ENCODE measurements at places on chromosomes 16 and 17. TPM values are rescaled to one million over a fixed set of nuclear protein-coding genes. Genes with fewer than 3 reads are reported as not detected.
A peak's percentile ranks its signal among the peaks of the same experiment; 100 is the strongest.

The EFNB3 gene
- total RNA-seq = not detected

The CCL14 gene
- not detected for total RNA-seq

The DBF4B gene
- total RNA-seq = 3.0 TPM

The SLC12A3 gene
- total RNA-seq = not detected

The B4GALNT2 gene
- total RNA-seq = not detected

The TSEN54 gene
- total RNA-seq = 186 TPM

The GCGR gene
- not detected for total RNA-seq

The TMIGD1 gene
- total RNA-seq = not detected

The KRTAP1-1 gene
- total RNA-seq = not detected

DNA sequence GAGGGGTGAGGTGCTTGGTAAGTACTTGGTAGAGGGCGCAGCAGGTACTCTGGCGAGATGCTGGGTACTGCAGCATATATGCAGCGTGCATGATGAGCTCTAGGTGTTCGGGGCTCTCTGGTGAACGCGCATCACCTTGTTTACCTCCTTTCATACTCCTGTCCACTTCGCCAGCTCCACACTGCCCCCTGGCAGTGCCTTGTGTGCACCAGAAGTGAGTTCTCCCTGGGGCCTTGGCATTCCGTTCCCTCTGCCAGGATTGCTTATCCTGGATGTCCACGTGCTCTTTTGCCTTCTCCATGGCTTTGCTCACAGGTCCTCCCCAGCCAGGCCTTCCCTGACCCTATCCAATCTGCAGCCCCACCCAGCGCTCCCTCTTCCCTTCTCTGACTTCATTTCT is 154.2 kb downstream of the MRM1 start:
- peak; percentile 64 for DNase-seq

DNA sequence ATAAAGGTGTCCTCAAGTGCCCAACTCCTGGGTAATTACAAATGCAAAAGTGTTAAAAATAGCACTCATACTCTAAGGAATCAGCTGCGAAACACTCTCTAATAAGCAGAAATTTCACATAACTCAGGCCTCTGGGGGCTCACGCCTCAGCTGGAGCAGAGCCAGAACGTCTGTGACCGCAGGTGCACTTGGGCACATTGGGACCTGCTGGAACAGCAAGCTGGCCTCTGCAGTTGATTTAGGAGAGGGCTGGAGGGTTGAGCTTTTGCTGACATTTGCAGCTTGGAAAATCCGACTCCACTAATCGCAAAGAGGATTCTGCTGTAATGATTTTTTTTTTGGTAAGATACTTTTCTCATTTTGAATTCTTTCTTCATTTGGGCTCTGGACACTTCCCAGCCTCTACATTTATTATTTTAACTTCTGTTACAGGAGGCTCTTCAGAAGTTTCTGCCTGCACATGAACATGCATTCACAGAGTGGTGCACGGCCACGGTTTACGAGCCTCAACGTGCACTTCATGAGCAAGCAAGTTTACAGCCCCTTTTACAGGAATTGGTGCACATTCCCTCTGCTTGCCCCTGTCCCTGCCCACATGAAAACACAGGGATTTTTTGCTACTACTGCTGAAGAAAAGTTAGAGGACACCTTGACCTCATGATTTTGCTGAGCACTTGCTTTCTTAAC is 4.1 kb upstream of the SNTB2 start:
- DNase-seq = no peak

DNA sequence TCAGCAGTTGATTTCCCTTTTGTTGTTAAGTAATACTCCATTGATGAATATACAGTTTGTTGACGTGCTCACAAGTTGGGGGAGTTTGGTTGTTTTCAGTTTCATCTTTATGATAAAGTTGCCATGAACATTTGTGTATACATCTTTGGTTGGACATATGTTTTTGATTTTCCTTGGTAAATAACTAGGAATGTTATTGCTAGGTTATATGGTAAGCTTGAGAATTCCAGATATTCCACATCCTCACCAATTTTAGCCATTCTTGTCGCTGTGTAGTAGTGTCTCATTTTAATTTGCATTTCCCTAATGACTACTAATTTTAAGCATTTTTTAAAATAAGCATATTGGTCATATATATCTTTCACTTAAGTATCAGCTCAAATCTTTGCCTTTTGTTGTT is 55.0 kb upstream of the RASL10B start:
- no peak for DNase-seq

DNA sequence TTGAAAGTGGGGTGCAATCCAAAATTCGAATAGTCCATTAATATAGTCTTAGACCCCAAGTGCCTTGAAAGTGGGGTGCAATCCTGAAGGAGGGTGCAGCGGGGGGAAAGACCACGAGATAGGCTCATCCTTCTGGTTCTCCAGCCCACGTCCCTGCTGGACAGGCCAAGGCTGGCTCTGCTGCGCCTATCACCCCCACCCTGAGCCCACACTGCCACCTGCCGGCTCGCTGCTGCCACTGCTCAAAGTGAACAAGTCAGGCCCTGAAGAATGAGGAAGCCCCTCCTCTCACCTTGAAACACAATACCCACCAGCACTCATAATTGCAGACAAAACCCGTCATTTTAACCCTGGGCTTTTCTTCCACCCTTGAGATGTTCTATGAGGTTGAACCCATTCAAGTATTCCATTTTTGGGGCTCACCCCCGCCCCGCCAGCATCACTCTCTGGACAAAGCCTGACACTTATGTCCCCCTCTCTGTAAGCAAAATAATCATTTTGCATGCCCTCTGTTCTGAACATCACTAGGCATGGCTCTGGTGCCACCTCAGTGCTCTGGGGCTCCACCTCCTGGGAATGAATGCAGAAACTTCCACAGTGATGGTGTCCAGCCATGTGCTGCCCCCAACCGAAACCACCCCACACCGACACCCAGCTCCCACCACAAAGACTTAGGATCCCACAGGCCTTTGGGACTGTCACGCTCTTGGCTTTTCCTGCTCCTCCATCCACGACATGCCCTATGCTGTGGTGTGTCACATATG is 56.8 kb downstream of the BEAN1 start:
- peak; percentile 82 for DNase-seq

- DNase-seq = no peak
Measured at GRCh38 chr16:81752225-81752875, 26.7 kb upstream of the PLCG2 start.

DNA sequence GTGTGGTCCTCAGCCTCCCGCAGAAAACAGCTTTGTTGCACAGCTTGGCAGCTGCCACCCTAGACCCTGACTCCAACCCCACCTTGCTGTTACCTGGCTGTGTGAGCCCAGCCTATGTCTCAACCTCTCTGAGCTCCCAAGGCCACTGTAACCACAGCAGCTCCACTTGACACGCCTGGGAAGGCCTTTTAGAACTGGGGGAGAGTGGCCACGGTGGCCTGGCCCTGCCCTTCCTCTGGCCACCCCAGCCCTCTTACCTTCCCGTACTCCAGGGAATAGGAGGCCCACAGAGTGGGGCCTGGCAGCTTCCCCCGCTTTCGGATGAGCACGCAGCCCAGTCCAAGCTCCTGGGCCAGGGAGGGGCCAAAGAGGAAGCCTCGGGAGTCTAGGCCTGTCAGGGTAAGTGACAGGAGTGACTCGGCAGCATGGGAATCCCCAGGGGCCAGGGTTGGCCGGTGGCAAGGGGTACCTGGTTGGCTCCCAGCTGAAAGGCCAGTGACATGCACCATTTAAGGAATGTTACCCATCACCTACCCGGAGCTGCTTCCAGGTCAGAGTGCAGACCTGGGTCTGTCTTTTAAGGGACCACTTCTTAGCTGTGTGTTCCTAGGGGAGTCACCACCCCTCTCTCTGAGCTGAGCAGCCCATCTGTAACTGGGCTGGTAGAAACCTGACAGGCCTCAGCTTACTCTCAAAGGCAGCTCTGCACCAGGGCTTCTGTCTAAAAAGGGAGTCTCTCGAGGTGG is 1.4 kb downstream of the APRT start:
- no peak for DNase-seq

DNA sequence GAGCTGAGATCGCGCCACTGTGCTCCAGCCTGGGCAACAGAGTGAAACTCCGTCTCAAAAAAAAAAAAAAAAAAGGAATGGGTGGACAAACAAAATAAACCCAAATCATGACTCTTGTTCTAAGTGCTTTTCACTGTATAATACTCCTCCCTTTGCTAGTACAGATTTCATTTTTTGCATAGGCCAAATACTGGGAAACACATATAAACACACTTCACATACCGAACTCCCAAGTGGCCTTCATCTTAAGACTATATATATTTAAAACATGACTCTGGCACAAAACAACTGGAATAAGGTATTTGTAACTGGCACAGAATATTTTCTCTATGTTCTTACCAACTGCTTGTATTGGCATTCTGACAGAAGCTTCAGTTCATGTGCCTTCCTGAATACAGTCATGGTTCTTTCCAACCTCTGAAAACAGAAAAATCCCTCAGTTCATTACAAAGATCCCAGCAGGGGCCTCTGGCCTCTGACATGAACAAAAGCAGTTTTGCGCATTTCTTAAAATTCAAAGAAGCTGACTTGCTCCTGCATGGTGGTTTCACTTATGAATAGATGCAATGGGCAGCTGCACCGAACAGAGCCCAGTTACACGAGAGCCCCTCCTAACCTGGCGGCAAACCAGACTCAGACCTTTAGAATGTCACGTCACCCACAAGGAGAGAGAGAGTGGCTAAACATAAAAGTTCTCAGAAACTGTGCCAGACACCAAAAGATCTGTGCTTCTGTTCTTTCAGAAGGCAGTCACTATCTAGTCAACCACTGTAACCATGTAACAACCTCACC is 19.1 kb upstream of the COPRS start:
- DNase-seq = peak; percentile 12

DNA sequence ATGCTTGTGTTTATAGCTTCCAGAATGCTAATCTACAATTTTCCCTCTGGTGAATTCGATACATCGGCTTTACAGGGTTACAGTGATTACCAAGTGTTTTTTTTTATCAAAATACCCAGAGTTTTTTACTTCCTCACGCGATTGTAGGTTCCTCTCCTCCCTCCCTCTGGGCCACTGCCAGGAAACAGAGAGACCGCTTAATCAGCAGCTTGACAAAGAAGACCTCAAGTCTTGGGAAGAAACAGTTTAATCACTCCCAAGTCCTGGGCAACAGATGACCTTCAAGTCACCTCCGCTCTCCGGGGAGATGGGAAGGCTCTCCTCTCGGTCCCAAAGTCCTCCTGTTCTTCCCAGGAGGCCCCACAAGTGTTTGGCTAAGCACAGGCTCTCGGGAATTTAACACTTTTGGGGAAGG is 23.5 kb downstream of the SMTNL2 start:
- no peak for DNase-seq

- DNase-seq = no peak
Measured at GRCh38 chr17:62825182-62825581, 17.1 kb upstream of the MARCHF10 start.

- no peak for DNase-seq
Measured at GRCh38 chr16:9647981-9648701, 534.1 kb downstream of the GRIN2A start.

DNA sequence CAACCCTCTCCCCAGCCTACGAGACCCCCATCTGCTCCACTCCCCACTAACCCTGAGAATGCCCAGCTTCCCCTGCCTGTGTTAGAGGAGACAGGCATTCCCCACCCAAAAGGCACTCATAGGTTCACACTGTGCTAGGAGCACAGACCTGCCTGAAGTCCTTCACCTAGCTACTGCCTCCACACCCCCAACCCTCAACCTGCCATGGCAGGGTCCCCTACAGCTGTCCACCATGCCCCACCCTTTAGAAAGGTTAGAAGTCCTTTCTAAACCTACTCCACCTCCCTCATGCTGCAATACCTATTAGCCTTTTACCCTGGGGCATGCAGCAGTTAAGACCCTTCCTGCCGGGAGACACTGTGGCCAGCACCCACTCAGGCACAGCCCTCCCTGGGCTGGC is 9.1 kb downstream of the SRCIN1 start:
- DNase-seq = no peak

DNA sequence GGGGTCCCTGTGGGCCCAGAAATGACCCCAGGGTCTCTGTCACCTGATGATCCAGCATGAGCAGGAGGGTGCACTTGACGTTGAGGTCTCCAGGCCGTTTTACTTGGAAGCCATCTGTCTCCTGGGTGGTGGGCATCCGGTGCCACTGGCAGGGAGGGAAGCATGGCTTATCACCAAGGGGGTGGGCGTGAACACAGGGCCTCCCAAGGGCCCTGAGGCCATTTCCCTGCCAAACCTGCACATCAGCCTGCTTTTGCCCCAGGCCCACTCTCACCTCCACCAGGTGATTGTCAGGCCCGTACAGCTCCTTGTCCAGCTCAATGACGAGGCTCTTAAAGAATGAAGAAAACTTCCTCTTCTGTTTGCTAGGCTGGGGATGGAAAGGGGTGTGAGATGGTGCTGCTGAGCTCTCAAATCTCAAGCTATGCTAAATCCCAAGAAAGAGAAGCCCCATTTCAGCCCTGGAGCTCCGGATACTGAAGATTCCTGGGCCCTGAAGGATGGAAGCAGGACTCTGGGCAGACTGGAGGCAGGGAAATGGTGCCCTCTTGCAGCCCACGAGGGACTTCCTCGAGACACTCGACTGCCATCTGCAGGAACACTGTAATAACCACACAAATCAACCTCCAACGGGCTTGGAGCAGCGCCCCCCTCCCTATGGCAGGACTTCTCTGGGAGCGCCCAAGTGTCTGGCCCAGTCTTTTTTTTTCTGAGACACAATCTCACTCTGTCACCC is 7.1 kb upstream of the FTSJ3 start:
- DNase-seq = no peak

- no peak for DNase-seq
Measured at GRCh38 chr17:46020998-46021397, 21.9 kb downstream of the STH start.

DNA sequence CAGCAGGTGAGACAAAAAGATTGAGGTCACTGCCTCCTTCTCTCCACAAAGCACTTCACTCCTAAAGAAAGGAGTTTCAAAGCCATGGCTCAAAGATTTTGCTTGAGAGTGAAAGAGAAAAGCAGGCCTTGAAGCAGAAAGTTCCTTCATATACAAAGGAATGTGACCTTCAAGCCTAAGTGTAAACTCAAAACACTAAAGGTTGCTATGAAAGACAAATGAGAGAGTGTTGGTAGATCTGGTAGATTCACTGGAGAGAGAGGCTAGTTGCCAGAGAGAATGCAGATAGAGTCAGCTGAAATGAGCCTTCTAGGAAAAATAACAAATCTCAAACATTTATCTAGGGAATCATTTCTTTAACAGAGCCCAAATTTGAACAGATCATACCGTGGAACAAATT is 305.2 kb downstream of the CDH8 start:
- DNase-seq = no peak

- DNase-seq = no peak
Measured at GRCh38 chr17:3974138-3974687, 10.0 kb upstream of the ATP2A3 start.

GRCh38 chr17:12553625-12554024 is 112.1 kb upstream of the MYOCD start:
- DNase-seq = no peak

GRCh38 chr16:8885674-8886592 is 3.8 kb downstream of the LITAFD start:
- DNase-seq = no peak

Data from natural killer cell (primary cell).